Dermis microvascular lymphatic vessel endothelial cell (primary cell): ENCODE measurements at places on chromosomes 1 and 21. TPM values are rescaled to one million over a fixed set of nuclear protein-coding genes. Genes with fewer than 3 reads are reported as not detected.

The PTPRC gene
- not detected in 2 replicates for total RNA-seq

The F5 gene
- total RNA-seq, result not detected in 2 replicates

DNA sequence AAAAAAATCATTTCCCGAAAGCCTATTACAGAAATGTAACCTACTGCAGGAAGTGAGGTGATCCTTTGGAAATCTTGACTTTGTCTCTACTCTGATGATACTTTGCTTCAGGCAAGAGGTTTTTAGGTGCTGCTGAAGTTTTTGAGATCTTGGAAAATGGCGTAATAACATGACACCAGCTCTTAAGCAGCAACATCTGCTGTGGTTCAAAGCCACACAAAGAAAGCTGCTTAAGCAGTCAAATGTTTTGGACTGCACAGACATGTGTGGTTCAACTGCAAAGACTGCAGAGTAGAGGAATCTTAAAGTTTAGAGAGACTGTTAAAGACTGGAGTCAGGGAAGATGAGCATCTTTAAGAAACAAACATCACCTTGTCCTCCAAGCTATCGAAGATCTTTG lies 139.0 kb downstream of the RASAL2 start:
- no peak for DNase-seq

- DNase-seq, result peak; percentile 81
These were observed 215.5 kb downstream of the KCNJ6 start for GRCh38 chr21:37700641-37701202.

The ELAPOR1 gene
- 0.13 and 0.26 TPM in 2 replicates for total RNA-seq

GRCh38 chr1:55536545-55536865 lies 321.3 kb upstream of the USP24 start:
- no peak for DNase-seq

The LEMD1 gene
- 0.26 TPM in 1 of 2 replicates, not detected in the other for total RNA-seq
